ENCODE measurements at places on chromosomes 2 and 18.

- no peak for DNase-seq
Observed at GRCh38 chr2:118607641-118608040, 239.8 kb downstream of the EN1 start.

DNA sequence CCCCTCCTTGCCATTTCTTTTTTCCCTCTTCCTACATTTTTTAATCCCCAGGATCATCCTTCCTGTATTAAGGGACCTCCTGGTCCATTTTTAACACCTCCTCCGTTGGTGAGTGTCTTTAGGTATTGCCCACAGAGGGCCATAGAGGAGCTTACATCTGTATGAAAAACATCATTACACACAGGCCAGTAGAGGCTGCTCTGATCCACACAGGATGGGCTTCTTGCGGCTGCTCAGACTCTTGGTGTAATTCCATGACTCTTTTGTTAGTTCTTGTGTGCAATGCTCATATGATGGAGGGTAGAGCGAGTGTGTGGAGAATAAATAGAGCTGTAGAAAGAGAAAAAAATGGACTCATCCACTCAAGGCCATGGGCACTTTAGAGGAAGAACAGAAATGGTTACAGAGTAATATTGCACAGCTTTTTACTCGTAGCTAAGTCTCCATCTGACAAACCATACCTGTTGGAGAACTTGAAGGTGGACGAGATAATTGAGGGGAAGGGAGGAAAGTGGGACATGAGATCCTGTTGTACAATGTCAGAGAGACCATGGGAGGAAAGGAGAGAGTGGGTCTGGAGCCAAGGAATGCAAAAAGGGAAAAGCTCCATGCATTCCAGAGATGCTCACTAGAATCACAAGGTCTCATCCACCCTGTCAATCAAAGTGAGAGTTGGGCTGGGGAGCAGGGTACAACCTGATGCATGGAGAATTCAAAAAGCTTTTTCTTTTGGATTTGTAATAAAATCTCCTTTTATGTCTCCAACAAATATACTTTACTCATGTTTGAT lies 129.7 kb upstream of the TNP1 start:
- no peak for DNase-seq

DNA sequence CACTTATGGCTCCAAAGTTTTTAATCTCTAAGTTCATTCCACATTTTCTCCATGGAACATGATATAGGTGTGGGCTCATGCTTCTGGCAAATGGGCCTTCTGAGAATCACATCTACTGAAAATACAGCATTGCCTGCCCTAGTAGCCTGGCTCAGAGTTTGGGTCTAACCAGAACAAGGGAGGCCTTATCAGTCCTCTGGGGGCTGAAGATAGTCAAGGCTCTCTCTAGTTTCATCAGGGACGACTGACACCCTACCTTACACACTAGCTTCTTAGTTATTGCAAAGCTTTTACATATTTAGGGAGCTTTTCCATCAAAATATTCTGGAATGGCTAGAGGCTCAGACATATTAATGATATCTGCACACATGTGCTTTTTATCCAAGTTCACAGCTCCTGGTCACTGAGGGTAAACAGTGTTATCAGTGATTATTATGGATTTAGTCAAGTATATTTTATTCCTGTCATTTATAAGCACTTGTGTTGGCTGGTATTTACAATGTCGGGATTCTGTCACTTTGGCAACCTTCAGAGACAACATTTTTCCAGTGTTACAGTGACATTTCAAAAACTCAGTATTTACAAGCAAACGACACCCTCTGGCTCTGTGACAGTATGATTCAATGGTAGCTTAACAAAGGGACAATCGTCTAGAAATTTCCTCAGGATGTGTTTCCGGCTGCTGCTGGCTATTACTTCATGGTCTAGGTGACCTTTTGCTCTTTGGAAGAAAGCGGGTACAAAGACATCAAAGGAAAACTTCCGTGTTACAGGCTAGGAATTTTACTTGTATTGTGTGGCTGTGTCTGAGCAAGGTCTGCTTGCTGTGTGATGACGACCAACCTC lies 200.6 kb downstream of the TCF4 start:
- no peak for DNase-seq

DNA sequence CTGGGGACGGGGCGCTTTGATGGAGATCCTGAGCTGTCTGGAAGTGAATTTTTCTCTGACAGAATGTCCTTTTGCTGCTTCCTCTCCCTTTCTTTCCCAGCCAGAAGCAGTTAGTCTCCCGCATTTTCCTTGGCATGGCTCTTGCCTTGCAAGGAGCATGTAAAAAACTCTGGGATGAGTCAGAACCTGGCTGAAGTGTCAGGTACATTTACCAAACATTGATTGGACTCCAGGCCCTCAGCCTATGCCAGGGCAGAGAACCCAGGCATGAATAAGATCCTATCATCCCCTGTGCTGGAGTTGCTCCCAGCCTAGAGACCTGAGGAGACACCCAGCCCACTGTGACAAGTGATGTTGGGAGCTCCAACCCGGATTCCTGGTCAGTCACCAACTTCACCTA lies 21.6 kb downstream of the STON1 start:
- DNase-seq = no peak

DNA sequence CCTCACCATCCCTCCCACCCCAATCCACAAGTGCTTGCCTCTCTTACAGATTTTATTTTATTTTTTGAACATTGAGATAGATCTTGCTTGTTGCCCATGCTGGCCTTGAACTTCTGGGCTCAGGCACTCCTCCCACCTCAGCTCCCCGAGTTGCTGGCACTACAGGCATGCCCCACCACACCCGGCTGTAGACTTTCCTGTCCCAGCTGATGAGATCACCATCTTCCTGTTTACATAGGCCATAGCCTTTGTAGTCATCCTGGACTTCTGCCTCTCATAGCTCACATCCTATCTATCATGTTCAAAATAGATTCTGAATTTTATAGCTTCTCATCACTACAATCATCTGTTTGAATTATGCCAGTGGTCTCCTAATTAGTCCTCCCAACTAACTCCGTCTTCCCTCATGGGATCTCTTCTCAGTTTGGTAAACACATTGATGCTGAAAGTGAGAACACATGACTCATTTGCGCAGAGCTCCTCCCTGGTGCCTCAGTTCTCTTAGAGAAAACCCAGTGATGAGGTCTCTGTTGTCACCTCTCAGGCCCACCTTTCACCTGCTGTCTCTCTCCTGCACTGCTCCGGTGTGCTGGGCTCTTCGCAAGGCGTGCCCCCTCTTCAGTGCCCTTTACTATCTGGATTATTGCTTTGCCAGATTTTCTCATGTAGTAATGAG lies 243.0 kb downstream of the ZNF407 start:
- DNase-seq = no peak

- no peak for DNase-seq
Observed at GRCh38 chr2:134104754-134105153, 149.1 kb upstream of the MGAT5 start.

- no peak for DNase-seq
Observed at GRCh38 chr2:188523919-188524318, 232.2 kb downstream of the GULP1 start.

DNA sequence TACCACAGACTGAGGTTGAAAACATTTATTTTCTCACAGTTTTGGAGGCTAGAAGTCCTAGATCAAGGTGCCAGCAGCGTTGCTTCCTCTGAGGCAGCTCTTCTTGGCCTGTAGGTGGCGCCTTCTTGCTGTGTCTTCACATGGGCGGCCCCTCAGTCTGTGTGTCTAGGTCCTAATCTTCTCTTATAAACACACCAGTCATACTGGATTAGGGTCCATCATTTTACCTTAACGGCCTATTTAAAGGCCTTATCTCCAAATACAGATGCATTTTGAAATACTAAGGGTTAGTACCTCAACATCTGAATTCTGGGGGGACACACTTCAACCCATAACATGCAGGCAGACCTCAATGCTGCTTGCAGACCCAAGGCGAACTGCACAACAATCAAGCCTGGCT lies 4.4 kb upstream of the RMC1 start:
- DNase-seq = peak; percentile 62

- DNase-seq = no peak
Observed at GRCh38 chr2:169520896-169521295, 11.4 kb downstream of the KLHL41 start.

DNA sequence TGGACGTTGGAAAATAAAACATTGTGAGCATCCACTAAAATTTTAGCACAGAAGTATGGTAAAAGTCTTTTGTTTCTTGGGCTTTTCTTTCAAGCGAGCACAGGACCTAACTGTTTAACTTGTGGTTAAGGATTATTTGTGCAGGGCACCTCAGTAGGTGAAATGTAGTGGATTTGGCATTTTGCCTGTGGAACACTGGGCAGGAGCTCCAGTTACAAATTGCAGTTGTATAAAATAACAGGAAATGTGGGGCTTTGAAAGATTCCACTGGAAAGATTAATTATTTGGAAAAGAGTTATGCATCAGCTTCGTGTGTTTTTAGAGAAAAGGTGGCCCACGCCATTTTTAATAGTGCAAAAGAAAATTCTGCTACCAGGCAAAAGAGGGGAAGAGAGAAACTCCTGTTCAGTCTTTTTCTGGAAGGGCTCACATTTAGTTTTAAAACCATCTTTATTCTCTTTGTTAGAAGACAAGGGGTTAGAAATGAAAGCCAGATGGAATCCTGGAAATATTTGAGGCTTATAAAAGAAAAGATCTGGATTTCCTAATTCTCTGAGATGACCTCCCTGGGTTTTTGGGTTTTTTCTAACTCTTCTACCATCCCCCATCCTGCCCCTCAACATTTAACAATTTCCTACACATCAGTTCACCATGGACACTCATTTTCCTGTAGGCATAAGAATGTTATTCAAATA lies 144.3 kb upstream of the SERTAD2 start:
- DNase-seq = no peak

GRCh38 chr2:96769814-96770213 lies 9.1 kb downstream of the CNNM4 start:
- DNase-seq = no peak

- no peak for DNase-seq
Observed at GRCh38 chr2:107195631-107196030, 309.7 kb upstream of the ST6GAL2 start.

DNA sequence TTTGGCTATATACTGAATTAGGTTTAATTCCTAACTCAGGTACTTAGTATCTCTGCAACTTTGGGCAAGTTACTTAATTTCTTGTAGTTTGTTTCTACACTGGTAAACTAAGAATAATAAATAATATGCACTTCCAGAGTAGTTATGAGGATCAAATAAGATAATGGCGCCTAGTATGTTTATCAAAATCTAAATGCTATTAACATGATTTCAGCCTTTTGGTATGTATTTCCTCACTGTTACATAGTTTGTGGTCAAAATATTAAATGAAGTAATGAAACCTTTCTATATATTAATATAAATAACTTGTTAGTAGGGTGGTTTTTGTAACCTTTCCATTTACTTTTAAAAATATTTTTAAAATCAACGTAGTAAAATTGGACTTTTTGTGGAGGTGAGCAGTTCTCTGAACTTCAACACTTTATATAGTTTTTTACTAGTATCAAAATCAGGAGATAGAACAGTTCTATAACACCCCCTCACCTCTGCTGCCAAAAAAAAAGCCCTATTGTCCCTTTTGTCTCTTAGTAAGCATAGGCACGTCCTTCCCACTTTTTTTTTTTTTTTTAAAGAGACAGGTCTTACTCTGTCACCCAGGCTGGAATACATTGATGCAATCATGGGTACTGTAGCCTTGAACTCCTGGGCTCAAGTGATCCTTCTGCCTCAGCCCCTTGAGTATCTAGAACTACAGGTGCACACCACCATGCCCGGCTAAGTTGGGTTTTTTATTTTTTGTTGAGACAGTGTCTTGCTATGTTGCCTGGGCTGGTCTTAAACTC lies 44.8 kb downstream of the RAB3GAP1 start:
- no peak for DNase-seq

GRCh38 chr2:176111846-176112374 lies 4.7 kb upstream of the HOXD10 start:
- DNase-seq = no peak
